CD8-positive, alpha-beta memory T cell (primary cell): ENCODE measurements at places on chromosomes 1 and 21.

GRCh38 chr21:18026359-18026758 is 207.2 kb upstream of the C21orf91 start:
- no peak for DNase-seq

DNA sequence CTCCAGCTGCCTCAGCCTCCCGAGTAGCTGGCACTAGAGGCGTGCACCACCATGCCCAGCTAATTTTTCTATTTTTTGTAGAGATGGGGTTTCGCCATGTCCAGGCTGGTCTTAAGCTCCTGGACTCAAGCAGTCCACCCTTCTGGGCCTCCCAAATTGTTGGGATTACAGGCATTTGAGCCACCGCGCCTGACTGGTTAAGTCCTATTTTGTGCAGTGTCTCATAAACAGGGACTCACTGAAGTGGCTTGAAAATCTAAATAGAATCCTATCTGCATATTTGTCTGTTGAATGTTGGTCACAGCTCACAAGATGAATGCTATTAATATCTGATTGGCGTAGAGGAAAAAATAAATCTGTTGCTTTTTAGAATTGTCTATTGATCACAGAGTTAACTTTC is 5.9 kb upstream of the CHAF1B start:
- no peak for DNase-seq

DNA sequence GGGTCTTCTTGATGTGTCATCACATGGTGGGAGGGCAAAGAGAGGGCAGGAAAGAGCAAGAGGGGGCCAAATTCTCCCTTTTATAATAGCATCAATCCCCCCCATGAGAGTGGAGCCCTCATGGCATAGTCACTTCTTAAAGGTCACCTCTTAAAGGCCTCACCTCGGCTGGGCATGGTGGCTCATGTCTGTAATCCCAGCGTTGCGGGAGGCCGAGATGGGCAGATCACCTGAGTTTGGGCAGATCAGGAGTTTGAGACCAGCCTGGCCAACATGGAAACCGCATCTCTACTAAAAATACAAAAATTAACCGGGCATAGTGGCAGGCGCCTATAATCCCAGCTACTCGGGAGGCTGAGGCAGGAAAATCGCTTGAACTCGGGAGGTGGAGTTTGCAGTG is 170.1 kb downstream of the PGBD5 start:
- DNase-seq, result no peak

DNA sequence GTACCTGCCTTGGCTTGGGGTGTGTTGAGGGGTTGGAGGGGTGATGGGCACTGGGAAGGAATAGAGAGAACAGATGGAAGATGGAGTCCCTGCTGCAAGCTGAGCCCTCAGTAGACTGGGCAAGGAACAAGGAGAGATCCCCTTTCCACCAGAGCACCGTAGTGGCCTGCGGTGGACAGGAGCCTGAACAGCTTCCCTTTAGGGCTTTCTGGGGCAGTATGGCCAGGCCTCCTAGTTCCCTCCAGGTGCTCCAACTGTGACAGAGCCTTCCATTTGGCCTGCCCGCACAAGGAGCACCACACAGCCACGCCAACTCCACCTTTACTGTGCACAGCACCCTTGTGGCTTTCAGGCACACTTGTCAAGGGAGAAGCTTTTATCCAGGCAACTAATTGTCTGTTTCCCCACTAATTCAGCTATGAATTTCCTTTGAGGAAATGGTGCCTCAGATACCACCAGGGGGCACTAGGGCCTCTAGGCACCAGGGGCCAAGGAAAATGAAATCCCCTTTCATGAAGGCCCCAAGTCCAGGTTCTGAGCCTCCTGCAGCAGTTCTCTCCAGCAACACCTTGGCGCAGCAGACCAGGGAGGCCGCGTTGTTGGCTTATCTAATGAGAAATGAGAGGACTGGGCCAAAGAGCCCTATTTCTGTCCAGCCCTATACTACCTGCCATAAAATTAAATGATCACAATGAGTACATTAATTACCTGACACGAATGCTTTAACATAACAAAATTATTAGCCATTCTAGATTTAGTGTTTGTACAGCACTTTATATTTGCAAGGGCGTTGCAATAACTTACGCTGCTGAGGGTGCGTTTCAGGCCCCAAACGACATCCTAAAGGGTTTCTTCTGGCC is 23.1 kb upstream of the ERI3 start:
- DNase-seq, result peak; percentile 57

DNA sequence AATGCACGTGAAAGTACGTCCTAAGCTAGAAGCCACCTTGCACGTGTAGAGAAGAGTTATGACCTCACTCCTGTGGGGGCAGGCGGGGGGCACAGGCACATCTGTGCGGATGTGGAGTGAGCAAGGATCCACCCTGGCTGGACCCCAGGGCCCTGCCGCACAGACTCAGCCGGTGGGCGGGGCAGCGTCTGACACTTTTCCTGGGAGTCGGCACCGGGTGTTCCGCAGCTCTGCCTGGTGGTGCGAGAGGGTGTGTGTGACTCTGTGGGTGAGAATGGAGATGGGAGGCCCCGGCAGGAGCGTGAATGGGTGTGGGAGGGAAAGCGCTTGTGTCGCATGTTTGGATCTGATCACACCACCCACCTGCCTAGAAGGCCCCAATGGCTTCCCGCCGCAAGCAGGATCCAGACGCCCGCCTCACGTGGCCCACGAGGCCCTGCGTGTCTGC is 29.5 kb downstream of the RAP1GAP start:
- no peak for DNase-seq

GRCh38 chr1:26574719-26575251 is 45.2 kb downstream of the RPS6KA1 start:
- no peak for DNase-seq

GRCh38 chr21:46069719-46070279 is 28.1 kb upstream of the COL6A2 start:
- DNase-seq, result no peak

GRCh38 chr1:220170836-220171526 is 77.0 kb downstream of the IARS2 start:
- no peak for DNase-seq
